ENCODE measurements at places on chromosomes 12 and 14.
A peak's percentile ranks its signal among the peaks of the same experiment; 100 is the strongest.

DNA sequence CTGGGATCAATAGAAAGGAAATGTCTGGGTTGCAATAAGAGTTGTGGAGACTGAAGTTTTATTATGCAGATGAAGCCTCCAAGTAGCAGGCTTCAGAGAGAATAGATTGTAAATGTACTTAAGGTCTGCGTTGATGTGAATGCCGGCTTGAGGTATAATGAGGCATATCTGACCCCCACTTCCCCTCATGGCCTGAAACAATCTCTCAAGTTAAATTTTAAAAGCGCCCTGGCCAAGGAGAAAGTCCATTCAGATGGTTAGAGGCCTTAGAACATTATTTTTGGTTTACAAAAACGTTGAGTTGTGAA is 28.3 kb upstream of the HIGD1C start:
- no peak for DNase-seq

DNA sequence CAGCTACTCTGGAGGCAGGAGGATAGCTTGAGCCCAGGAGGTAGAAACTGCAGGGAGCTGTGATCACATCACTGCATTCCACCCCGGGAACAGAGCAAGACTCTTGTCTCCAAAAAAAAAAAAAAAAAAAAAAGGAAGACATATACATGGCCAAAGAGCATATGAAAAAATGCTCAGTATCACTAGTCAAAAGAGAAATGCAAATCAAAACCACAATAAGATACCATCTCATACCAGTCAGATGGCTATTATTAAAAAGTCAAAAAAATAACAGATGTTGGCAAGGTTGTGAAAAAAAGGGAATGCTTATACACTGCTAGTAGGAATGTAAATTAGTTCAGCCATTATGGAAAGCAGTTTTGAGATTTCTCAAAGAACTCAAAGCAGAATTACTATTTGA is 174.8 kb upstream of the ATF7IP start:
- DNase-seq, result no peak

DNA sequence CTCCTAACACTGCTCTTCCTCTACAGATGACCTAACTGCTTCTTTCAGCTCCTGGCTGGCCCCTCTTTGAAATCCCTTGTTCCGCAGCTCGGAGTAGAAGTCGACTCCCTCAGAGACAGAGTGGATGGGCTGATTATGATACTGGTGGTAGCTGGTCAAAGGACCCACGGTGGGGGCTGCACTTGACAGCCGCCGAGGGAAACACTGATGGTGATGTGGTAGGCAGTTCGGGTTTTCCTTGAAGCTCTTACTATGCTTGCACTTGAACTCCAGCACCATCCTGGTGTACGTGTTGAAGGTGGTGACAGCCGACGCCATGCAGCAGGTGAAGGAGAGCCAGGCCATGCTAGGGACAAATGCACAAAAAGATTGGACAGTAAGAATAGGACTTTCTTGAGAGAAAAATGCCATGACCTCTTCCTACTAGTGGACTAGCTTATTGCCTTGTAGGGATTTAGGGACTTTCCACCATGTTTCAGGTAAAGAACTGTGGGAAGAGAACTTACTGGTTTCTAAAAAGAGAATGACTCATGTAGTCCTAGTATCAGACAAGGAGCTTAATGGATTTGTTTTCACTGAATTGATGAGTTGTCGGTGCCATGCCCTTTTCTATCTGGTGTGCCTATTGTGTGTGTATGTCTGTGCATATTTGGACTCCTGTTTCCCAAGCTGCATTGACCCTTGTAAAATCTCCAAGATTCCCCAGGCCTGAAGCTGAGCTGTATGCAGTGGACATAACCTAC is 18.4 kb downstream of the GSG1 start:
- no peak for DNase-seq

- no peak for DNase-seq
Measured at GRCh38 chr12:16524378-16524777, 81.6 kb downstream of the LMO3 start.

GRCh38 chr12:52070185-52070925 is 577 bp downstream of the ATG101 start:
- DNase-seq, result no peak

- no peak for DNase-seq
Measured at GRCh38 chr12:49094160-49094974, at the start of gene DHH. TSS of gene DHH (minus strand) at chr12:49094801. CDS start at chr12:49094512, 289 bp downstream.

DNA sequence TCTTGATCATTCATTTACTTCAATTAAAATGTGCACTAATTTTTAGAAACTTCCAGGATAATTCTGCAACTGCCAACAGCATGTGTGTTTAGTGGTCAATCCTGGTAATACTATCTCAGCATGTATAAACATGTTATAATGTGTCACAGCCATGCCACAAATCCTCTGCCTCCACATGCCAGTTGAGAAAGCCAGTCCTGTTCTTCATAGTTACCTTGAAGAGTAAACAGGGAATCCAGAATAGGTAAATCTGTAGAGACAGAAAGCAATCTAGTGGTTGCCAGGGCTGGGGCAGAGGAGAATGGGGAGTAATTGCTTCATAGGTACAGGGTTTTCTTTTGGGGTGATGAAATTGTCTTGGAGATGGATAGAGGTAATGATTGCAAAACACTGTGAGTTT is 85.9 kb downstream of the ARMH4 start:
- no peak for DNase-seq

DNA sequence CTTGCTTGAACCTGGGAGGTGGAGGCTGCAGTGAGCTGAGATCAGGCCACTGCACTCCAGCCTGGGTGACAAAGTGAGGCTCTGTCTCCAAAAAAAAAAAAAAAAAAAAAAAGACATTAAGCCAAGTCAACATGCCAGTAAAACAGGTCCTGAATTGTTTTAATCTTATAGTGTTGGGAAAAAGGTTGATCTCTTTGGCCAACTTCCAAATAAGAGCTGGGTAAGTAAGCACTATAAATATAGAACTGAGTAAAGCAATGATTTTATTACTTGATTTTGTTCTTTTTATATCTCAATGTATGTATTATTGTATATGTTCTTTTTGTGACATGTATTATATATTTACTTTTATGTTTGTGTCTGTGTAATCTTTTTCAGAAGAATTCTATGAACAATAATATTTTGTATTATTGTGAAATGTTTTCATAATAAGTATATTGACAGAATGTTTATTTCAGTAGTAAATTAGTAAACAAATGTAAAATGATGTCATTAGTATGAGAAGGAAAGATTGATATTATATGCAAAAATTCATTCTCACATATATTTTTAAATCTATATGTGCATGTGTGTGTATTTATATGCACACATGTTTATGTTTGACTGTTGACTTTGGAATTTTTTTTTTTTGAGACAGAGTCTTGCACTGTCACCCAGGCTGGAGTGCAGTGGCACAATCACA is 9.6 kb upstream of the AKAP6 start:
- no peak for DNase-seq

GRCh38 chr14:33670235-33670634 is 280.6 kb downstream of the EGLN3 start:
- no peak for DNase-seq

DNA sequence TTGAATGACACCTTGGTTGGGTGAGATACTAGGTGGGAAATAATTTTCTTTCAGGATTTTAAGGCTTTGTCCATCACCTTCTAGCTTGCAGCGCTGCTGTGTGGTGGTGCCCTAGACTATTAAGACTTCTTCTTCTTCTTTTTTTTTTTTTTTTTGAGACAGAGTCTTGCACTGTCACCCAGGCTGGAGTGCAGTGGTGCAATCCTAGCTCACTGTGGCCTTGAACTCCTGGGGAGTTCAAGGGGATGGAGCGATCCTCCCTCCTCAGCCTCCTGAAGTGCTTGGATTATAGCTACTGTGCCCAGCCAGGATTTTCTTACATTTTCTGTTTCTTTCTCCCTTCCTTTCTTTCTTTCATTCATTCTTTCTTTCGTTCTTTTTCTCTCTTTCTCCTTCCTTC is 10.3 kb upstream of the MTA1 start:
- DNase-seq, result no peak

GRCh38 chr12:128830505-128830893 is 6.7 kb upstream of the SLC15A4 start:
- no peak for DNase-seq

GRCh38 chr12:50061171-50061570 is 3.8 kb downstream of the ASIC1 start:
- no peak for DNase-seq

DNA sequence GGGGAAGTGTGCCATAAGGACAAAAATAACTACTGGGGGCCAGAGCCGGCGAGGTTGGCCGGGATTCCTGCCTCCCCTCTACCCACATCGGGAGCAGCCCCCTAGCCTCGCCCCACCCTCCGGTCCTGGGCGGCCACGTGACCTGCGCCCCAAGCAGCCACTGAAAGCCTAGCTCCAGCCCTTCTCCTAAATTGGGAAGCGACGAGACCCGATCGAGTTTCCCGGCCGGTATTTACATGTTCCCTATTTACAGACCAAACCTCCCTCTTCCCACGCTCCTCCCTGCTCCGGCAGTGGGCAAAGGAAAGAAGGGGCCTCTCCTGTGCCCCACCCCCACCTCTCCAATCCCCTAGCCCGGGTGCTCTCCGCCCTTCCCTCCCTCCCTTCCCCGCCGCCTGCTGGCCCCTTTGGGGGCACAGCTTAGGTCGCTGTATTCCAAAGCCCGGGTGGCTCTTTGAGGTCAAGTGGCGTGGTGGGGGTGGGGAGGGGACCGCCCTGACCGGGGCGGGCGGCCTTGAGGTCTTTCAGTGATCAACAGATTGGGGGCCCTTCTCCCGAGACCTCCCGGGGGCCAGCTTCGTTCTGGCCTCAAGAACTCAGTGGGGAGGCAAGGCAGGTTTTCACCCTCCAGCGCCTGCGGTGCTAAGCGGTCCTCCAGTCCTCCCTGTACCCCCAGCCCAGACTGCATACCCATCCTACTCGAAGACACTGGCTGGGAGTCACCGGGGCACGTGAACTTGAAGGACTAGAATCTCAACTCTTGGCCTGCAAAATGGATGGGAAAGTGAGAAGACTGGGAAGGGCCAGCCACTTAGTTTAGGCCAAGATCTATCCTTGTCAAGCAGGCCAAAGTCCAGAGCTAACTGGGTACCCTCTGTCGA is 6.3 kb upstream of the CTDSP2 start:
- no peak for DNase-seq

DNA sequence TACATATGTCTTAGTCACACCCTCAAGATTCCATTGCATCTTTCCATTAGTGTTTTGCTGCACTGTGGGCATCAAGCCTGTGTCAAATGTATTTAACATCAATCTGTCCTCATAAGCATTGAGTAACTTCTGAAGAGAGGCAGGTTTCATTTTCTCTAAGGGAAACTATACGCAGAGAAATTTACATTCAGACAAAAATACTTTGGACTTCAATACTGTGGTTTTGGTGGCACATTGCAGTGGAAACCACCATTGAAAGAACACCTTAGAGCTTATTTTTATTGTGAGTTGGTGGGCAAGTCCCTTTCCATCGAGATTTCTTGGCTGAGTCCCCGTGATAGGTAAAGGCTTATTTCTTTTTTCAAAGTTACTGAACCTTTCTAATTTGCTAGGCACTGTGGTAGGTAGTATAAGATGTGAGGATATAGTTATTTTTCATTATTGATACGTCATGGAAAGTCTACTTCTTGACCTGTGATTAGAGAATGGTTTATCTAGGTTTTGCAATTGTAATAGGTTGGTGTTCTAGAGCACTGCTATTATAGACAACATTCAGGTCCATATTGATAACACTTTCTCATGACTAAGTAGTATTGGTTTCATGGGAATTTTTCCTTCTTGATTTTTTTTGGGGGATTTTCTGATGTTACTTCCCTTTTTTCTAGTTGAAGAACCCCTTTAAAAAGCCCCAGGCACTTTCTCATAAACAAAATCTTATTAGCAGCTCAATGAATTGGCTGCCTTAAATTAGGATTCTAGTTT is 81.9 kb downstream of the CFAP54 start:
- DNase-seq, result peak; percentile 19

DNA sequence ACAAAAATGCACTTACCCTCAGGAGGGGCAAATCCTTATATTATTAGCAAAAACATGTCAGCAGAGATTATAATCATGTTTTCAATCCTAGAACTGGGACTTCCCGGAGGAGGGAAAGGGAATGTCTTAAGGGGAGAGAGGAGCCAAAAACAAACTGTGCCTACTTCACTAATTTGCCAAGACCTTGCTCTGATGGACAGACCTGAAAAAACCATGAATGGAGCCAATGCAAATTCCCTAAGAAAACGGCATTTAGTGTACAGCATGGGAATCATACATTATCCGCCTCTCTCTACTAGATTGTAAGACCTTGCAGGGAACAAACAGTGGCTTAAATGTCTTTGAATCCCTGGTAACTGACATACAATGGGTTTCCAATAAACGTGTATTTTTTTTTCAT is 70.4 kb downstream of the NTN4 start:
- DNase-seq, result no peak

DNA sequence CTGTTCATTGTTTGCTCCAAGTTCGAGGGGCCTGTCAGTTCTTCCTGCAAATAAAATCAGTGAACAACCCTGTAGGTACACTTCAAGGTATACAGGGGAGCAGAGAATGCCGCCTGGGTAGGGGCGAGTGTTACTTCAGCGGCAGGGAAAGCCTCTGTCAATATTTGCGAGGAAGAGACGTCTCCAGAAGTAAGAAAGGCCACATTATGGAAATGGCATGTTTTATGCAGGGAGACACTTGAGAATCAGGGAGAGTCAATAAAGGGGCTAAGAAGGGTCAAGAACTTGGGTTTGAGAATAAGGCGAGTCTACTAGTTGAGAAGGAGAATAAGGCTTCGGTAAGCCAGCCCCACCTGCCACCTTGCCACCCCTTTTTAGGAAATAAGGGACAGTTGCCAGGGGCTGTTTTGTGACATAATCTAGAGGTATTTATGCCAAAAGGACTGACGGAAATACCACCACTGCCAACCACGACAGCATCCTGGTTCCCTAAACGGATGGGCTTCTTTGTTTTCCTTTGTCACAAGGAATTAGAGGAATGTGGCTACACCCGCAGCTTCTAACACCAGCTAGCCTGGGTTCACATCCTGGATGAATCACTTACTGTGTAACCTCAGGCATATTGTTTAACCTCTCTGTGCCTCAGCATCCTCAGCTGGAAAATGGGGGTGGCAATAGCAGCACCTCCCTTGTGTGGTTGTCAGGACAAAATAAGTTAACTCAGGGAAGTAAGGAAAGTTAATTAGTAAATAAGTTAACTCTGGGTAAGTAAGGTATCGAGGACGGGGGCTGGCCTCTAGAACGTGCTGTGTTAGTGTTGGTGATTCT is 67.7 kb downstream of the EID3 start:
- DNase-seq, result no peak

GRCh38 chr12:10151621-10152020 is 20.3 kb downstream of the OLR1 start:
- DNase-seq, result no peak

GRCh38 chr12:93784339-93785086 is 107.3 kb downstream of the CRADD start:
- peak; percentile 26 for DNase-seq

- DNase-seq, result no peak
Measured at GRCh38 chr12:41287500-41288141, 99.5 kb downstream of the PDZRN4 start.

DNA sequence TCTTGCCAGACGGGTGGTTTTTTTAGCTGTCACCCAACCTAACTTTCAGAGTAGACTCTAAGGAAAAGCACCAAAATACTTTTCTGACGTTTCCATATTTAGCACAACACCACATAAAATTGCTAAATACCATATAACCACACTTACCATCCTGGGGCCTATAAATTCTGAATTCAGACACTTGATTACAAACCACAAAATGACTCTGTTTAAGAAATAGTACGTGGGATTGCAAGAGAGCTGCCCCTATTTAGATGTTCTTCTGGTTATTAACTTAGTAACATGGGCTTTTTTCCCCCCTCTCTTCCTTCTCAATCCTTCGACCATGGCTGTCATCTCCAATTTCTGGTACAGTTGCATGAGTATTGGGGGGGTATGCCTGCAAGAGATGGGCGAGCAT is 287.7 kb downstream of the BMP4 start:
- DNase-seq, result no peak

All from activated naive CD8-positive, alpha-beta T cell treated with anti-CD3 and anti-CD28 coated beads for 36 hours (primary cell).